ENCODE measurements at places on chromosomes 3 and 15.

DNA sequence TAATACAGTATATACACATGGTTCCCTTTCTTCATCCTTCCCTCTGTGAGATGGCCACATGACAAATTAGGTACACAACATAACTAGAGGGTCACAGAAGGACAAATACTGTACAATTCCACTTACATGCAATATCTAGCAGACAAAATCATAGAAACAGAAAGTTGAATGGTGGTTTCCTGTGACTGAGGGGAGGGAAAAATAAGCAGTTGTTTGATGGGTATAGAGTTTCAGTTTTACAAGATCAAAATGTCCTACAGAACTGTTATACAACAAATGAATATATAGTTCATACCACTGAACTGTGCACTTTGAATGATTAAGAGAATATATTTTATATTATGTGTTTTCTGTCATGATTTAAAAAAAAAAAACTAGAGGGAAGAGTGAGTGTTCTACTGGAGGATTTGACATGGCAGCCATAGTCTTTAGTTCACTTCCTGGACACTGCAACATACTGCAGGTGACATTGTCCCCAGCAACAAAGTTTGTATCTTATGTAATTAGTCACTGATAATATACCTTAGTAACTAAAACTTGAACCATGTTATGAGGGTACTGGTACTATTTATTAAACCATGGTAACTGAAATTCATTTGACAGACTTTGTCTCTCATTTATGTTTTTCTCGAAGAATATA lies 37.2 kb downstream of the CCDC54 start:
- no peak for DNase-seq

- DNase-seq = no peak
These were observed 20.0 kb upstream of the CFAP20DC start for GRCh38 chr3:59069838-59070237.

- no peak for DNase-seq
These were observed 11.8 kb upstream of the CSTA start for GRCh38 chr3:122313281-122313680.

DNA sequence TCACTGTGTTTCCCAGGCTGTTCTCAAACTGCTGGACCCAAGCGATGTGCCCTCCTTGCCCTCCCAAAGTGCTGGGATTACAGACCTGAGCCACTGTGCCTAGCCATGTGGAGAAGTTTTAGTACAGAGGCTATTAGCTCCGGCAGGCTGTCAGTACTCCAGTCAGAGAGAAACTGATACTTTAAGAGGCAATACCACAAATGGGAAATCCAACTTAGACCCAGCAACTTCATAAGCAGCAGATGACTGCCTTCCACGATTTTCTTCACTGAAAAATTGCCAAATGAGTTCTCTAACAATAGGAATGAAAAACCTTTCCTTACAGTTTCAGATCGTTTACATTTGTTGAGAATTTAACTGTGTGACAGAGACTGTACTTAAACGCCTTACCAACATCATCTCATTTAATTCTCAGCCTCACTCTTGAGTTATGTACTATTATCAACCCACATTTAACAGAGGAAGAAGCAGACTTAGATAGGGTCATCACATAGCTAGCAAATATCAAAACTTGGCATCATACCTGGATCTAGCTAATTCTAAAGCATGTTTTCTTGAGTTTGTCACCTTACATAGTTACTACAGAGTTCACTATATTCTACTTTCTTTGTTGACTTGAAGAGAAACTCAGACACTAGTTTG lies 127.4 kb downstream of the TCF12 start:
- no peak for DNase-seq

- DNase-seq = no peak
These were observed 128.4 kb downstream of the RAP2B start for GRCh38 chr3:153290268-153291015.

DNA sequence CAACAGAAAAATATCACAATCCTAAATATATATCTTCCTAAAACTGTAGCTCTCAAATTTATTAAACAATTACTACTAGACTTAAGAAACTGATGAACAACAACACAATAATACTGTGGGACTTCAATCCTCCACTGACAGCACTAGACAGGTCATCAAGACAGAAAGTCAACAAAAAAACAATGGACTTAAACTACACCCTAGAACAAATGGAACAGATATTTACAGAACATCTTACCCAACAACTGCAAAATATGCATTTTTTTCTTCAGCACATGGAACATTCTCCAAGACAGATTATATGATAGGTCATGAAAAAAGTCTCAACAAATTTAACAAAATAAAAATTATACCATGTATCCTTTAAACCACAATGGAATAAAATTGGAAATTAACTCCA lies 133.4 kb downstream of the PLCH1 start:
- no peak for DNase-seq

DNA sequence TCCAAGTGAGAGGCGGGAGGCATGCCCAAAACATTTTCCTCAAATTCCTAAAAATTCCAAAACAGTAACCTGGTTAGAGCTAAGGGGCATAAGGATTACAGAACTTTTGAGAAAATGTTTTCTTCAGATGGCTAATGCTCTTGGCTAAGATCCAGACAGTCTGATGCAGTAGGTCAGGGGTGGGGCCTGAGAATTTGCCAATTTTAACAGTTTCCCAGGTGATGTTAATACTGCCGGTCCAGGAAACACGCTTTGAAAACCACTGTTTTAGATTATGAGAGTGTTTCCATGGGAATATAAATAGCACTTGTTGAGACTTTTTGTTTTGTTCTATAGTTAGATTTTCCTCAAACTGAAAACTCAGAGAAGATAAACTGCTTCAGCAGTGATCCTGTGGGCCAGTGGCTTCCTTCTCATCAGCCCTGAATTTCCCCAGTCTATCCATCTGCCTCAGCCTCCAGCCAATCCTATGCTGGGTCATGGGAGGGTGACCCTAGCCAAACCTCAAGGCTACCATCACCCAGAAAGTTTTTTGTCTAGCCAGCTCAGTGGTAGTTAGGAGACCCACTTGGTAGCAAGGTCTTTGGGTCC lies 71.6 kb upstream of the ACP3 start:
- peak; percentile 6 for DNase-seq

DNA sequence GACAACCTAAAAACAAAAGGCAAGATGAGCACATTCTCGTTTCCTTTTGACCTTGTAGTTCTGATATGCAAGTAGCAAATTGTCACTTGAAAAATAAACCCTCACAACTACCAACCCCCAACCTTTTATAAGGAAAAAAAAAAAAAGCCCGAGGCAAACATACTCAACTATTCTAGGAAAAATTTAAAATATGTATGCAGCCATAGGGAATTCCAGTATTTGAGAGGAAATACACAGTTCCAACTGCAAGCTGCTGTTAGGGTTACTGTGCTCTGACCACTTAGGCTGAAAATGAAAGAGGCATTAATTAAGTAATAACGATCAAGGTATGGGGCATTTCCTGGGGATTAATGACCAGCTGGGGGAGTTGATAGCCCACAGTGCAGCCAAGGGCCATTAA lies 281.9 kb upstream of the DPH6 start:
- no peak for DNase-seq

DNA sequence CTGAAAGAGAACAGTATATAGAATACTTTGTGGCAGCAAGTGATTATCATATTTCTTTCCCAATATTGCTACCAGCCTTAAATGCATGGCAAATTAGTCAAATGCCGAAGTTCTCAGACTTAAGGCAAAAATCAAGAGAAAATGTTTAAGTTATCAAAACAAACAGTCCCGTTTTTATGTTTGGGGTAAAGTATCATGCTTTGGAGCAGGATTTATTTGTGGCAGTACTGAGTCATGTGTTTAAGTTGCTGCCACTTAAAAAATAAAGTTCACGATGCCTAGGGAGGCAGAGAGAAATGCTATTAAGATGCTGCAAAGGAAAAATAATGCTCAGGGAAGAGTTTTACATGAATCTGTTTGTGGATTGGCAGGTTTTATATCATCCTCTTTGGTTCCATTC lies 417.4 kb upstream of the MDFIC2 start:
- no peak for DNase-seq

- peak; percentile 40 for DNase-seq
These were observed 53.4 kb upstream of the CCDC174 start for GRCh38 chr3:14598143-14598569.

DNA sequence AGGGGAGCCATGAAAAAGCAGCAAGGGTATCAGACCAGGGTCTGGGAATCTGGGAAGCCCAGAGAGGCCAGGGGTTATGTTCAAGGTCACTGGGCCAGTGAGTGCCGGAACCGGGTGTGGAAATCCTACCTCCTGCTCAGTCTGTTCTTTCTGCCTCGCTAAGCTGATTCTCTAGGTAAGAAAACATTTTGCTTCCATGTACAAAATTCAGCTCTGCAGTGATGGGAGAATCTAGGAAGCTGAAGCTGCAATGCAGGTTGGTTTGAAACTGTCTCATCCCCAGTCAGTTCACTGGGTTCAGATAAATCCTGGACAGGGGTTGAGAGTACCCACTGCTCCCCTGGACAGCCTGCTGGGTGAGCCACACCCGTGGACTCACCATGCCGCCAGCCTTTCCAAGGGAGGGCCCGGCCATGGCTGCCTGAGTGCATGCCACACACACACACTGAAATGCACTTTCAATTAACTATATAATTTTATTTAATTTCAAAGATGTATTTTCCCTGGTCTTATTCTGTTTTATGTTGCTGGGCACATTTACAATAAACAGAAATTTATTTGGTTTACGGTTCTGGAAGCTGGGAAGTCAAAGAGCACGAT lies 108.4 kb downstream of the CORO2B start:
- DNase-seq = no peak

- DNase-seq = no peak
These were observed 64.4 kb upstream of the FLNB start for GRCh38 chr3:57943525-57944495.

GRCh38 chr3:71110385-71111222 lies 472.9 kb downstream of the FOXP1 start:
- DNase-seq = no peak

DNA sequence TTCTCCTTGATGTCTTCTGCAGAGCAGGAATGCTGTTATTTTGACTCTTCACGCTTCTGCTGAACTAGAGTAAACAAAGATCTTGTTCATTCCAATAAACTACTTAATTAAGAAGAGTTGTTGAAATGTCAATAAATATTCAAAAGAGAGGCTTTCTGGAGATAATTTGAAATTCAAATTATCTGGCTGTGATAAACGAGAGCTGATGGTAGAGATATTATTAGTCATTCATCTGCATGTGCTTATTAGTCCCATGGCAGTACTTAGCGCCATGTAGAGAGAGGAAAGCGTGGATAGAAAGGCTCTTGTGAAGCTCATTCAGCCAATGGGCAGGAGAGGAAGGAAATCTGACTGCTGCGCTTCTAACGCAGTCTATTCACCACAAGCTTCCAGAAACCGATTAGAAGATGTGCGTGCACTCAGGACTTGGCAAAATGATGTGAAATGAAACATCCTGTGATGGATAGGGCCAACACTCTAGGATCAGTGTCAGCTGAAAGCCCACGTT lies 251.1 kb downstream of the GABRB3 start:
- DNase-seq = no peak

DNA sequence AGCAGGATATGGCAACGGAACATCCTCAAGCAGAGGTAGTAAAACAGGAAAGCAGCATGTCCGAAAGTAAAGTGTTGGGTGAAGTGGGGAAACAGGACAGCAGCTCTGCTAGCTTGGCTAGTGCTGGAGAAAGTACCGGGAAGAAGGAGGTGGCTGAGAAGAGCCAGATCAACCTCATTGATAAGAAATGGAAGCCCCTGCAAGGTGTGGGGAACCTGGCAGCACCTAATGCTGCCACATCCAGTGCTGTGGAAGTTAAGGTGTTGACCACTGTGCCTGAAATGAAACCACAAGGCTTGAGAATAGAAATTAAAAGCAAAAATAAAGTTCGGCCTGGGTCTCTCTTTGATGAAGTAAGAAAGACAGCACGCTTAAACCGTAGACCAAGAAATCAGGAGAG lies 14.3 kb upstream of the ZBTB47 start:
- DNase-seq = no peak

- no peak for DNase-seq
These were observed 732 bp upstream of the CRTC3 start for GRCh38 chr15:90529011-90529370.

DNA sequence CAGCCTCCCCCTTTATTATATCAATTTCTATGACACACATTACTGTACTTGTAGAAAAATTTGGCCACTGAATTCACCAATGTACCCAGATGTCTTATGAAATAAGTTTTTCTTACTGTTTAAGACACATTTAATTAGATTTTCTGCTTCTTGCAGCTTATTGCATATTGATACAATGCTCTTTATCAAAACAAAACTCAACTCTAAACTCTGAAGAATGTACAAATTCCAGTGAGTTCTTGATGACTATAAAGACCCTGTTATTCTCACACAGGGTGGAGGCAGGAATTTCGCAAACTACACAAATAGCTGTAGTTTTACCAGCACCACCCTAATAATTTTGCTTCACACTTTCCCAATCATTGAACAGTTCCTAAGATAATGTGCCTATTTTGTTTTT lies 22.0 kb downstream of the CMTM6 start:
- no peak for DNase-seq

DNA sequence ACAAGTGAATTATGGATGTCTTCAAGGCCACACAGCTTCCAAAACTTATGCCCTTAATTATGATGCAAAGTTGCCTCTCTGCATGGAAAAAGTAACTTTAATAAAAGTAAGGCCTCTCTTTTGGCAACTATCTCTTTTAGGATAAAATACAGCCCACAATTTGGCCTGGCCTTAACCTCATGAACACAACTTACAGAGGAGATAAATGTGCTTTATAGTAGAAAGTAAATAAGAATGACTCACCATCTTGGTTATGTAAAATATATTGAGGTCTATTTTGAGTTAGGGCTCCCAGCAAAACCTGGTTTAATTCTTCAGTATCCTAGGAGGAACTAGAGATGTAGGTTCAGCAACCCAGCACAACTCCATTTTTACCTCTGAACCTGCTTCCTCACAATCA lies 164.0 kb downstream of the ROBO2 start:
- no peak for DNase-seq

DNA sequence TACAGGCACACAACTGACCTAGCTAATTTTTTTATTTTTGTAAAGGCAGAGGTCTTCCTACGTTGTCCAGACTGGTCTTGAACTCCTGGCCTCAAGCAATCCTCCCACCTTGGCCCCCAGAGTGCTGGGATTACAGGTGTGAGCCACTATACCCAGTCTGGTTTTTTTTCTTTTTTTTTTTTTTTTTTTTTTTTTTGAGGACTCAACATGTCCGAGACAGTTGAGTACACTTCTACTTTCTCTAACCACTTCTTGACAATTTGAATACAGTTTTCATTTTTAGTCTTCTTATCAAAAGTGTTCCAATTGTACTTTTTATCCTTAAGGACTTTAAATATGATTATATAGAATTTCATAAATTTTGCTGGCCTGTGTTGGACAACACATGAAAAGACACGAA lies 7.4 kb upstream of the GSK3B start:
- DNase-seq = no peak

DNA sequence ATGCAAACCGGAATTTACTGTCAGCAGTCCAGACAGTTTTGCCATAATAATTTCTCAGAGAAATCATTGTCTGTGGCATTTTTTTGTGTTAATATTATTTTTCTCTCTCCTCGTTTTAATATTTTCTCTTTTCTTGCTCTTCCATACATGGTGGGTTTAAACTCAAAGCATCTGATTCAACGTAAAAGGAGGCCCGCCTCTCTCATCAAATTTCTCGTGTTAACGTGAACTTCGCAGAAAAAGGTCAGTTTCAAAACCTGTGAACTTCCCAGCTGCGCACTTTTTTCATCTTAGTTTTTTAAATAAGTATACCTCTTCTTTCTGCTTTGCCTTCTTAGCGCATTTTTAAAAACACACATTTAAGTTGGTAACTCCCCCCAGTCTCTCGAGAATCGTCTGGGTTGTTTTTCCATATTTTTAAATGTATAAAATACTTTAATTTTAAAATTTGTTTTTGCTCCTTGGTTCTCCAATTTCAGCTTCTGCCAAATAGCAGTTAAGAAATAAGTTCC lies 9.1 kb downstream of the SHOX2 start:
- DNase-seq = no peak

- no peak for DNase-seq
These were observed 8.8 kb downstream of the PRICKLE2 start for GRCh38 chr3:64216274-64217147.

All from NCI-H2081 (cell line).